ENCODE measurements at places on chromosomes 1 and 21.

DNA sequence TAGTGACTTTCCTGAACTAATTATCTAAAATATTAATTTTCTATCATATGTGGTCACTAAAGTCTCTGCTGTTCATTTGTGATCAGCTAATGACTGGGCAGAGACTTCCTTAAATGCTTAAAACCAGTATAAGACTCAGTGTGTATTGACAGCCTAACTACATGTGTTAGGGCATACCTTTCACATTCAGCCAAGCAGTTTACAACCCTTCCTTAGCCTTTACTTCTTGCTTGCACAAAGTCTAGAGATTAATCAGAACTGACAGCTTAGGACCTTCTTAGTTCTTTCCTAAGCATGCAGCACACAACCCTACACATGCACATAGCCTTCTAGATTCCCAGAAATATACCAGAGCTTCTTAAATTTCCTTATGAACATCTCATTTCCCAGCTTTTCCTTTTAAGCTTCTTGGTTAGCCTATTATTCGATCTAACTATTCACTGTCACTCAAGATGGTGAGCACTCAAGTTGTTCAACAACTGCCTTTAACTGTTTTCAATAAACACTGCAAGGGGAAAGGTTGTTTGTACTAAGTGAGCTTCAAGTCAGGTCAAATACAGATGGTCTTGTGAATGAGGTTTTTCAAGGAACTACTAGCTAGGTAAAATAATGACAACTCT lies 13.4 kb downstream of the EYA3 start:
- no peaks in the 10 kb centered on the region for H3K27me3 ChIP-seq
- H3K36me3 ChIP-seq: no peaks in the 10 kb centered on the region
- no peaks in the 10 kb centered on the region for H3K4me1 ChIP-seq
- DNase-seq: no peak
- H3K27ac ChIP-seq: no peak overlapping the region
- no peak overlapping the region for H3K4me3 ChIP-seq

GRCh38 chr1:52659356-52659755 lies 26.4 kb downstream of the SHISAL2A start:
- peak; percentile 39 for DNase-seq
- H3K4me1 ChIP-seq: peaks cover 6% of the 10 kb centered on the region
- no peaks in the 10 kb centered on the region for H3K36me3 ChIP-seq

DNA sequence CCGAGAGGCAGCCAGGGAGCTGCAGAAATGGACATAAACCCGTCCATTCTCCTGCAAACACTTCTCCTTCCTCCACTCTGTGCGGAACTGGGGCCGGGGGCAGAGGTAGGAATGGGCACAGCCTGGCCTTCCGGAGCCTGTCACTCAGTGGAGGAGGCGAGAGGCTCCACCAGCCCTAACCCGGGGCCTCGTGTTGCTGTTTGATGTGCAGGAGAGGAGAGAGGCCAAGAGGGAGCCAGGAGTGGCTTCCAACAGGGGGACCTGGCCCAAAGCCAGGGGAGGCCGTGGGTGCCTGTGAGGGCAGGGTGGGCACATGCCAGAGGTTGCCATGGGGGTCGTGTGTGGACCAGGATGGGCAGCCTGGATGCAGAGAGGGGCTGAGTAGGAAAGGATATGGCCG lies 158.1 kb upstream of the ARHGEF16 start:
- H3K27me3 ChIP-seq: no peaks in the 10 kb centered on the region
- H3K27ac ChIP-seq: no peak overlapping the region
- no peaks in the 10 kb centered on the region for H3K36me3 ChIP-seq
- no peak for DNase-seq
- H3K4me3 ChIP-seq: no peak overlapping the region

DNA sequence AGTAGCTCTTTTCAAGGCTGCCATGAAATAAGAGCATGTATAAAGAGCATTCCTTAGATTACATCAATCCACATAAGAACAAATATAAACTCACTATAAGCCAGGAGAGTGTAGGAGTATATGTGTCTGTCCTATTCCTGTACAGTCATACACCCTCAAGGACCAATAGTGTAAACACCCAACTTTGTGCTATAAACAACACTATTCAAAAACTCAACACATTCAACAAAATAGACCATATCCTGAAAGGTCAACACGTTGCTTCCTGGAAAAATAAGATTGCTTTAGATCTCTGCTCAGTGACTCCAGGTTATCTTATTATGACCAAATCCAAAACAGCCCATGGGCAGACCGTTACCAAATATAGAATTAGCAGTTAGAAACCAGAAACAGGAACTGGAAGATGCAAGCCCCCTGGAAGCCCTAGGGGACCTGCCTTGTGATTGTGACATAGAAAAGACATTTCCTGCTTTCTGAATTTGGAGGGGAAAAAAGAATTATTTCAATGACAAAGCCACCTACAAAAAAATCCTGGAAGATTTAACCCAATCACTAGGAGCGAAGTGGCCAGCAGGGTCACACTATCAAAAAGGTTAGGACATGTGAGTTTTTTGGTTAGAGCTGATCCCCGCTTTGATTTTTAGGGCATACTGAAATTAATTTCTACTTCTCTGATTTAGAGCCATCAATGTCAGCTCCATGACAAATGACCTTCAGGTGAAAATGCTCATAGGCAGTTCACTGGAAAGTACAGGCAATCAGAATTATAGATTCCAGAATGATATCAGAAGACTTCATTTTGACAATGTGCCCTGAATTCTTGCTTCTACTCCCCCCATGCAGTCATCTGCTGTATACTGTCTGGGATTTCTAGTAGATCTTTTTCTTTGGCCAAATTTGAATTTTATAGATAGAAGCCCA lies 59.9 kb downstream of the LRRC8C start:
- no peaks in the 10 kb centered on the region for H3K4me1 ChIP-seq
- H3K27ac ChIP-seq: no peak overlapping the region
- no peak for DNase-seq
- H3K4me3 ChIP-seq: no peak overlapping the region
- no peaks in the 10 kb centered on the region for H3K36me3 ChIP-seq

GRCh38 chr1:205391386-205391785 lies 30.5 kb downstream of the LEMD1 start:
- DNase-seq: no peak
- no peaks in the 10 kb centered on the region for H3K36me3 ChIP-seq
- H3K4me1 ChIP-seq: no peaks in the 10 kb centered on the region

- no peaks in the 10 kb centered on the region for H3K36me3 ChIP-seq
- peaks cover 7% of the 10 kb centered on the region for H3K4me1 ChIP-seq
- H3K27ac ChIP-seq: peak overlapping the region; percentile 10
- no peaks in the 10 kb centered on the region for H3K27me3 ChIP-seq
- H3K4me3 ChIP-seq: no peak overlapping the region
These were observed 82.6 kb downstream of the NENF start for GRCh38 chr1:212515329-212515760.

- H3K27me3 ChIP-seq: no peaks in the 10 kb centered on the region
- no peak overlapping the region for H3K27ac ChIP-seq
- H3K4me1 ChIP-seq: no peaks in the 10 kb centered on the region
These were observed 44.6 kb downstream of the WNT9A start for GRCh38 chr1:227903061-227903521.

DNA sequence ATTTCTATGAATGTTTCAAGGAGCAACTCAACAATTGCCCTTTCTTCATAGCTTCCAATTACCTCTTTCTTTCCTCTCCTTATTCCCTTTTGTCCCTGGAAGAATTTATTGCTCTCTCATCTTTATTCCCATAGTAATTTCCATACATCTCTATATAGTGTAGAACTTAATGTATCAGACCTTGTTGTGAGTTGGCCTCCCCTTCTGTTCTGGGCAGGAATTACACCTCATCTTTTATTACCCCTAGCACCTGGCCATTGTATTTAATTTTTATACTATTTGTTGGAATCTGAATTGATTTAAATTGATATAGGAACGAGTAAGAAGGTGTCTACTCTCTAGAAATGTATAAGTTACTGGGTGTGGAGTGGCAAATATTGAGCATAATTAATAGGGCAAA lies 114.5 kb downstream of the CACHD1 start:
- no peak overlapping the region for H3K4me3 ChIP-seq
- DNase-seq: no peak
- H3K27ac ChIP-seq: no peak overlapping the region
- H3K4me1 ChIP-seq: peaks cover 10% of the 10 kb centered on the region
- H3K36me3 ChIP-seq: no peaks in the 10 kb centered on the region

DNA sequence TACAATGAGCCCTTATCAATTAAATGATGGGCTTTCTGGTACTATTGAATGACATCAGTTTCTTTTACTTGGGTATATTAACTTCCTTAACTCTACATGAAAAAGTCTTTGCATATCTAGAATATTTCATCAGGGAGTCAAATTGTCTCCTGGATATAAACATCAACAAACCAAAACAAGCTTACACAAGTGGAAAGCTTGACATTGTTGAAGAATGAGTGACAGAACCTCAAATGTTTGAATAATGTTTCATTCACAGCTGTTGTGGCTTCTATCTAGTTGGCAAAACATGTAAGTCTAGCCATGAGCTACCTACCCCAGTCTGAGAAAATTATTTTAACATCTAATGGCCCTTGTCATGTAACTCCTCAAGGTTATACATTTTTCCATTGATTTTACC lies 604.8 kb upstream of the ADAMTS5 start:
- H3K27ac ChIP-seq: no peak overlapping the region
- H3K27me3 ChIP-seq: no peaks in the 10 kb centered on the region
- H3K4me1 ChIP-seq: no peaks in the 10 kb centered on the region
- no peaks in the 10 kb centered on the region for H3K36me3 ChIP-seq
- DNase-seq: no peak

DNA sequence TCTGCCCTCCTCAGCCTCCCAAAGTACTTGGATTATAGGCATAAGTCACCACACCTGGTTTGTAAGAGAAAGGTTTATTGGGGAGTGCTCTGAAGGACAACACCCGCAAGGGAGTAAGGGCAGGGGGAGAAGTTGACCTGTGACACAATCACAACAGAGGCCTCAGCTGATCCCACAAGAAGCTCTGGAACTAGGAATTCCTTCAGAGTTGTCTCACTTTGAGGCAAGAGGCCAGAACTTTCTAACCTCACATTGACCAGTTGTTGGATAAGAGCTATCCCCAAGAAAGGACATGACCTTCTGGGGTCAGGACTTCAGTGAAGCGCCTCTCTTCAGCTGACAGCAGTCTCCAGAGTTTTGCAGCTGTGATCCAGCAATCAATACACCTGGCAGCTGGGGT lies 27.4 kb upstream of the RC3H1 start:
- H3K36me3 ChIP-seq: no peaks in the 10 kb centered on the region
- H3K27ac ChIP-seq: no peak overlapping the region
- no peaks in the 10 kb centered on the region for H3K27me3 ChIP-seq

DNA sequence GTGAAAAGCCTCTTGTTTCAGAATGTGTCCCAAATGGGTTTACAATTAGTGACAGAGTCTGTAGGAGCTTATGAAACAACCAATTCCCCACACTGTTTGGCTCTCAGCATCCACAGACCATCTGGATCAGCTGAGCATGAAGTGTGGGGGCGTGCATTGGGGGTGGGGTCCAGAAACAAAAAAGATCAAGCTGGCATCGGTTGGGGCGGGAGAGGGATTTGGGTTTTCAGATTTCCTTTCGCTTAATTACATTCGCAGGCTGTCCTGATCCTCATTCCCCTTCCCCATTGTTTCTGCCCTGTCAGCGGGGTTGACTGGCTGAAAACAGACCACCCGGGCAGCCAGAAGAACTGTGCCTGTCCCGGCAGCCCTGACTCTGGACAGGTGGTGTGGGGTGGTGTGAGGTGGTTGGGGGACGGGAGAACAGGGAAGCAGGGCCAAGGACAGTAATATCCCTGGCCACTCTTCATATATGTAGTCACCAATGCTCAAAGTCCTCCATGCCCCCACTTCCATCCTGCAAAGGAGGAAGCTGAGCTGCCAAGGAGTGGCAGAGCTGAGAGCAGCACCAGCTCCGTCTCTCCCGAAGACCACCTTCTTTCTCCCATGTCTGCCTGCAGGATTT lies 92.0 kb downstream of the IER5 start:
- H3K4me1 ChIP-seq: peaks cover 11% of the 10 kb centered on the region
- H3K27me3 ChIP-seq: no peaks in the 10 kb centered on the region
- no peak overlapping the region for H3K4me3 ChIP-seq
- no peaks in the 10 kb centered on the region for H3K36me3 ChIP-seq

DNA sequence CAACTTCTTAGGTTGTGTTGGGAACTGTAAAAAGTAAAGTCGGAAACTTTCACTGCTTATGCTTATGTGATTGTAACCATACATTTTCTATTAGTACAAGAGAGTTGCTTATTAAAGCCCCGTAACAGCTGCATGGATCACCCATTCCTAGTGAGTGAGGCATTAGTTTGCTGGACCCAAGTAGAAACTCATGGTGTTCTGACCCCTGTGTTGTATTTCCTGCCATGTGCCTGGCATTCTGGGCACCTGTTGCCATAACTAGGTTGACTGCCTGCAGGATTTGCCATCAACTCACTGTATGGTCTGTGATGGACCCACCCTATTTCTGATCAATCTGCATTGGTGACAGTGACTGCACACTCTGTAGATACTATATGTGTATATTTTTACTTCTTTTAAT lies 173.0 kb downstream of the PGBD5 start:
- peaks cover 7% of the 10 kb centered on the region for H3K4me1 ChIP-seq
- DNase-seq: no peak
- no peaks in the 10 kb centered on the region for H3K36me3 ChIP-seq
- H3K4me3 ChIP-seq: no peak overlapping the region
- H3K27ac ChIP-seq: no peak overlapping the region

- no peak for DNase-seq
- H3K27me3 ChIP-seq: no peaks in the 10 kb centered on the region
- peaks cover 25% of the 10 kb centered on the region for H3K4me1 ChIP-seq
- no peak overlapping the region for H3K27ac ChIP-seq
- H3K36me3 ChIP-seq: no peaks in the 10 kb centered on the region
- H3K4me3 ChIP-seq: no peak overlapping the region
These were observed 2.6 kb downstream of the PTTG1IP start for GRCh38 chr21:44870748-44871495.

GRCh38 chr1:206457408-206458120 lies 12.7 kb upstream of the IKBKE start:
- H3K27ac ChIP-seq: no peak overlapping the region
- DNase-seq: no peak
- no peaks in the 10 kb centered on the region for H3K4me1 ChIP-seq
- H3K27me3 ChIP-seq: no peaks in the 10 kb centered on the region
- H3K4me3 ChIP-seq: no peak overlapping the region

GRCh38 chr1:225996946-225997545 lies 2.1 kb downstream of the SDE2 start:
- H3K4me1 ChIP-seq: peaks cover 7% of the 10 kb centered on the region
- no peaks in the 10 kb centered on the region for H3K27me3 ChIP-seq
- H3K4me3 ChIP-seq: no peak overlapping the region
- H3K27ac ChIP-seq: no peak overlapping the region

DNA sequence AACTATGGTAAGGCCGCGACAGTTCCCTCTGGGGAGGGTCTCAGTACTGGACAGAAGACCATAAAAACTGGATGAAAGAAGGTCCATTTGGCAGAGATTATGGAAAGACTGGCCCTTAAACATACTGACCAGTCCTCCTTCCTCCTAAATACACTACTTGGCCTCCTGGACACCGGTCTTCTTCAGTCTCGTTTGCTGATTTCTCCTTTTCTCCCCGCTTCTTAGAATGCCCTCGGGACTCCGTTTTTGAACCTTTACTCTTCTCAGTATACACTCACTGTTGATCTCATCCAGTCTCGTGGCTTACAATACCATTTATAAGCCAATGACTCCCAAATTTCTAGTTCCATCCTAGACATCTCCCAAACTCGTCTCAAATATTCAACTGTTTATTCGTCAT lies 694 bp upstream of the MRPL9 start:
- peaks cover 8% of the 10 kb centered on the region for H3K36me3 ChIP-seq
- no peak overlapping the region for H3K27ac ChIP-seq
- H3K4me3 ChIP-seq: no peak overlapping the region

GRCh38 chr1:24366707-24367106 lies 46.9 kb downstream of the STPG1 start:
- no peak overlapping the region for H3K4me3 ChIP-seq
- no peaks in the 10 kb centered on the region for H3K4me1 ChIP-seq

- H3K4me3 ChIP-seq: no peak overlapping the region
- peak; percentile 23 for DNase-seq
- no peaks in the 10 kb centered on the region for H3K27me3 ChIP-seq
These were observed 114.4 kb upstream of the GADD45A start for GRCh38 chr1:67570486-67571143.
